ENCODE measurements at places on chromosomes 16 and 17.

- no peak for DNase-seq
These were observed 280.9 kb upstream of the RBFOX1 start for GRCh38 chr16:7051591-7052349.

DNA sequence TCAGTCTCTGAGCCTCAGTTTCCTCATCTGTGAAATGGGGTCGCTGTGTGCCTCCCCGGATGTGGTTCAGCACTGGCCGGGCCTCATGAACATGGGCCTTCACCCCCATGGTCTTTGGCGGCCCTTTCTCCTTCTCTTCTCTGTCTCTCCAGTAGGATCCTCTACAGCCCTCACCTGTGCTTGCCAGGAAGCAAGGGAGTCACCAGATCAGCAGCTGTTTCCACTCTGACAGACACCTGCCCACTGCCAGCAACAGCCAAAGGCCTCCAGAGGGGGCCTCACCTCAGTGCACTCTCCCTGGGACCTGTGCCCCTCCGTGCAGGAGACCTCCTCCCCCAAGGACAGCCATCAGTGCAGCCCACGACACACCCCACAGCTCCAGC is 89.4 kb downstream of the C16orf78 start:
- peak; percentile 90 for DNase-seq

GRCh38 chr16:78553268-78554039 is 454.0 kb downstream of the WWOX start:
- no peak for DNase-seq

GRCh38 chr17:50909765-50910605 is 43.8 kb upstream of the TOB1 start:
- no peak for DNase-seq

DNA sequence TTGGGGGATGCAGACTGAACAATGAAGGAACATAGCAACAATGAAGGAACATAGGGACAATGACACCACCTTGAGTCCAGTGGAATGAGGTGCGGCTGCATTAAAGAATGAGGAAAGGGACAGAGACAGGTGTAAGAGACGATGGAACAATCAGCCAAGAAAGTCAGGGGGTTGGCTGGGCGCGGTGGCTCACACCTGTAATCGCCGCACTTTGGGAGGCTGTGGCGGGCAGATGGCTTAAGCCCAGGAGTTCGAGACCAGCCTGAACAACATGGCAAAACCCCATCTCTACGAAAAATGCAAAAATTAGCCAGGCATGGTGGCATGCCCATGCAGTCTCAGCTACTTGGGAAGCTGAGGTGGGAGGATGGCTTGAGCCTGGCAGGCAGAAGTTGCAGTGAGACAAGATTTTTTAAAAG is 13.6 kb upstream of the CBFB start:
- DNase-seq = peak; percentile 76

DNA sequence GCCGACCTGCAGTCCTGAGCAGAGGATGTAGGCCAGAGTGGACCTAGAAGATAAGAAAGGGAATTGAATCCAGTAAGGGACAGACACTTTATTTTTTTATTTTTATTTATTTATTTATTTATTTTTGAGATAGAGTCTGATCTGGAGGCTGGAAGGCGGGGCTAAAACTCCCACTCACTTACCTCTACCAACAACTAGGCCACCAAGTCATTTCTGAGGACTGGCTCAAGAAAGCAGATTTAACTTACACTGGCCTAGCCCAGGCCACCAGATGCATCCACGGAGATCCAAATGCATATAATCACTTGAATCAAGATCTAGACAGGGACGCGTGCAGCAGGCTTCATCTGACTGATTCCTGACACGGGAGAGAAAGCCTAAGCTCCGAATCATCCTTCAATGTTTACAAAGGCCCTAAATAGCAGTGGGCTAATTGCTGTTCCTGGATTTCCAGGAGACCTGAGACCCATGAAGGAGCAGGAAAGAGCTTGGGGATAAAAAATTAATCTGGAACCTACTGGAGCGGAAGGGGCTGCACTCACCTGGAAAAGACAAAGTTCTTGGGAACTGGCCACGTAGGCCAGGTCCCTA is 1.1 kb upstream of the ALOX12 start:
- DNase-seq = no peak

DNA sequence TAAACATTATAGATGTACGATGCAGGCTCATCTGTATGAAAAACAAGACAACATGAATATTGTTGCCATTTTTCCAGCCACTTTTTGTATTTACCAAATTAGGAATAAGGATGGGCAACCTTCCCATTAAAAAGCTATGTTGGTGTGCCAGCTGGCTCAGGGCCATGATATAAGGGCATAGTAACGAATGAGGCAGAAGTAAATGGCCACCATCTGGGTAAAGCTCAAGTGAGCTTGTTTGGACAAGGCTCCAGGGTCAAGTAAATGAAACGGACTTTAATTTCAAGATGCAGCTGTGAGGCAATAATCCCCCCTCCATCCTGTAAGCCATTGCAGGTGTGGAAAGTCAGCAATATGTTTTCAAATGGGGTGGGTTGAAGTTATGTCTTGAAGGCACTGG is 930.9 kb upstream of the CDH8 start:
- no peak for DNase-seq
